ENCODE measurements at places on chromosomes 3 and 15.

- no peak for DNase-seq
Observed at GRCh38 chr15:89077750-89078149, 10.5 kb upstream of the ABHD2 start.

DNA sequence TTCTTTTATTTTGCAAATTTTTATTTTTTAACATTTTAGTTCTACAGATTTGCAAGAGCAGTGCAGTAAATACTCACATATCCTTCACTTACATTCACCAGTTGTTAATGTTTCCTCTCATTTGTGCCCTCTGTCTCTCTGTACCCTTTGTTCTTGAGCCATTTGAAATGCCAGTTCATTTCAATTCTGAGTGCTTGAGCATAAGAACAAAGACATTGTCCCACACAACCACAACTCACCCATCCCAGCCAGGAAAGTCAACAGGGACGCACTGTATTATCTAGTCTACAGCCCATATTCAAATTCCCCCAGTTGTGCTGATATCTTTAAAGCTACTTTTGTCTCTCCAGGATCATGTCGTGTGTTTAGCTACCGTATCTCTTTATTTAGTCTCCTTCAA lies 141.4 kb upstream of the SLC6A11 start:
- DNase-seq = no peak

DNA sequence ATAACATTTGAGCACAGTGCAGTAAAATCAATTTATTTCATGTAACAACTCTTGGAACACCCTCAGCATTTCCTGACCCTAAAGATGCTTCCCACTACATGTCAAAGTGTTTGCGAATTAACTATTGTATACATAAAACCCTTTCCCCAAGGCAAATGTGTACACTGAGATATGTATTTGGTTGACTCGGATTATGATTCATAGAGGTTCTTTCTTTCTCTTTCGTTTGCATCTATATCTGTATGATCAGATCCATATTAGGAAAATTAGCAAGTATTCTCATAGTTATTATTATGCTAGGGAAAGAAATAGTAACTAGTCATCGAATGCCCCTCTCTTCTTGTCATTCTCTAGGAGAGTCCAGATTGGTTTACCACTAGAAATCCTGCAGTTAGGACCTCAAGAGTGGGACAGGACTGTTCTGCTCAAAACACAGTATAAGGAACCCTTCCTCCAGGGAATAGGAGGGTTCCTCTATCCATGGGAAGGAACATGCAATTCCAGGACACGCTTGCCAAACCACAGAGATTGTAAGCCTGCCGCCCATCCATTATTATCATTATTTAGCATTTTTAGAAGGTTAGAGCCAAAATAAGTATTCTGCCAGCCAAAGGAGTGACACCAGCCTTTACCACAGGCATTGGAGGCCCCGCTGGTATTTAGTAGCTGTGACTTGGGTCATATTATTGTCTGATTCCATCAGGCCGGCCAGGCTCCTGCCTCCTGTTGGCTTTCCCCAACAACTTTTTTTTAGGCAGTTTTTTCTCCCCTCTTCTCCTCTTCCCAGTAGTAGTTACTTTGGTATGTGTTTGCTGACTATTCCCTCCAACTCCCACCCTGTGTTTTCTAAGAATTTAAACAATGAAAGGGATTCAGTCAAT lies 100.7 kb downstream of the GALK2 start:
- no peak for DNase-seq

DNA sequence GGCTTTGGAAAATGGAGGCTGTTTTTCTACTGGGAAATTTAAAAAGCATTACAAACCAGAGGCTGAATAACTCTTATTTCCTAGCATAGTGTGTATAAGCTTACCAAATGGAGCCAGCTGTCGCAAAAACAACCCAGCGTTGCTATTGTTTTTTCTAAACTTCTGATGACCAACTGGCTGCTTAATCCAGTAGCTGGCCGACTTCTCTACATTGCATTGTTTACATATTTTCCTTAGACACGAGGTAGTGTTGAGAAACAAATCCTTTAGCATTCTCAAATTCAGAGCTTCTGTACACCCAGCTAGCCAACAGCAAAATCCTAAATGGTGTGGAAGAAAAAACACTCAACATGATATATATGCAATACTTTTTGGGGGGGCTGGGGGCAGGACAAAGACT lies 161.0 kb upstream of the ADAMTS9 start:
- DNase-seq = no peak

DNA sequence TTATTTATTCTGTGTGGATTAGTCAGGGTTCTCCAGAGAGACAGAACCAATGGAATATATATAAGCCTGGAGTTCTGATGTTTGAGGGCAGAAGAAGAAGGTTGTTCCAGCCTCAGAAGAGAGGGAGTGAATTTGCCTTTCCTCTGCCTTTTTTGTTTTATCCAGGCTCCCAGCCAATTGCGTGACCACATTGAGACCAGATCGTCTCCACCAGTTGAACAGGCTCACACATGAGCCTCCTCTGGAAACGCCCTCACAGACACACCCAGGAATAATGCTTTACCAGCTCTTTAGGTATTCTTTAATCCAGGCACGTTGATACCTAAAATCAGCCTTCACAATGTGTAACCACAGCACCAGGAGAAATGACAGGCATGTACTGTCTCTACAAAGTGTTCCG lies 923.1 kb downstream of the TBL1XR1 start:
- no peak for DNase-seq

DNA sequence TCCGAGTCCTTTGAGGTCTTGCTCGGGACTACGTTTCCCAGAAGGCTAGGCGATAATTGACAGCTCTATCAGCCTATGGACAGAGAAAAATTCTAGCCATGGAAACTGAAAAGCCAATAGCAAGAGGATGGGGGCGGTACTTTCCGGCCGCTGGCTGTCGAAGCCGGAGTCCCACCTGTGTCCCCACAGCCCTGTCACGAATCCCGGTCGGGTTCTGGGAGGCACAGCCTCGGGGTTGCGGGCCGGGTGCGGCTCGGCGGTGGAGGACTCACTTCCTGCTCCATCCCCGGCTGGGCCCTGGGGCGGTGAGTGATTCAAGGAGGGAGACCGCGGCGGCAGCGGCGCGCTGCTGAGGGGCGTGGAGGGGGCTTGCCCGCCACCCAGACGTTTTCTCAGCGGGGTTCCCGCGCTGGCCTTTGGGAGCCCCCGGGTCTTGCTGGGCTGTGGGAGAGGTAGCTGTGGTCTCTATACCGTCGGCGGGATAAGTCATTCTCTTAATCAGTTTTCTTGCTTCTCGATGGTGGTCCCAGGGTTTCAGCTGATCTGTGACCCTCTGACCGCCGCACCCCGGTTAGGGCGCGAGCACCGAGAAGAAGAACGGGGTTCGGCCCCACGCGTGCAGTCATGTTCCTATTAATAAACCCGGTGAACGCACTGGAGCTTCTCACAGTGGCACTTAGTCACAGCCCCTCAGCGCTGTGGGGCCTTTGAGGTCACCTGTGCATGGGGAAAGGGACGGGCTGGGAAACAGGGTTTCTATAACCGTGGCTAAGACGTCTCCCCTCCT lies at the start of gene ZNF774:
Gene ZNF774, plus strand, starts transcription at position 178 of the 787 bp plus-strand sequence. CDS start 2,377 bp downstream, outside the sequence.
- peak; percentile 87 for DNase-seq

- DNase-seq = no peak
Observed at GRCh38 chr15:57144448-57144847, 226.0 kb downstream of the TCF12 start.

GRCh38 chr3:136994772-136995516 lies 37.2 kb downstream of the IL20RB start:
- peak; percentile 94 for DNase-seq

DNA sequence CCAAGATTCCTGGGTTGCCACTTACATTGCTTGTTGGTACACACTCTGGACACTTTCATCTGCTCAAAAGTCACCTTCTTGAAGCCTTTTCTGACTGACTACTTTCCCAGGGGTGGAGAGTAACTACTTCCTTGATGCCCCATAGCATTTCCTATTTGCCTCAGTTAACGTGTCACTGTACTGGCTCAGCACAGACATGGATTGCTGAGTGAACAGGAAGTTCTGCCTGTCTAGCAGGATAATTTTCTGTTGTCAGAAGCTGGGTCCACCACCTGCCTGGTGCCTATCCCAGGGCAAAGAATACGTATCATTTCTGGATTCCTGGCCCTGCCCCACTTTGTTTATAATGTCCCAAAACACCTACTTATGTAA lies 15.3 kb upstream of the ABHD17C start:
- no peak for DNase-seq

DNA sequence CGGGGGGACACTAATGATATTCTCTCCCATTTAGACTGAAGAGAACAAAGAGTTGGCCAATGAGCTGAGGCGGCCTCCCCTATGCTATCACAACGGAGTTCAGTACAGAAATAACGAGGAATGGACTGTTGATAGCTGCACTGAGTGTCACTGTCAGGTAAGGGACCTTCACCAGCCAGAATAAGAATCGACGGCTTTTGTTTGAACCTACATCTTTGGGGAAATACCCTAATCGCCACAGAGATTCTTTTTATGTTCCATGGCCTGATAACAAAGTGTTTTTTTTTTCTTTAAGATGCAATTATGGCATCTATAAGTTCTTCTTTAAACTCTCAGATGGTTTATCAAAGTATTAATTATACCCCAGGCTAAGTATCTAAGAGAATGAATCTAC lies 3.4 kb downstream of the THBS1 start:
- DNase-seq = no peak

DNA sequence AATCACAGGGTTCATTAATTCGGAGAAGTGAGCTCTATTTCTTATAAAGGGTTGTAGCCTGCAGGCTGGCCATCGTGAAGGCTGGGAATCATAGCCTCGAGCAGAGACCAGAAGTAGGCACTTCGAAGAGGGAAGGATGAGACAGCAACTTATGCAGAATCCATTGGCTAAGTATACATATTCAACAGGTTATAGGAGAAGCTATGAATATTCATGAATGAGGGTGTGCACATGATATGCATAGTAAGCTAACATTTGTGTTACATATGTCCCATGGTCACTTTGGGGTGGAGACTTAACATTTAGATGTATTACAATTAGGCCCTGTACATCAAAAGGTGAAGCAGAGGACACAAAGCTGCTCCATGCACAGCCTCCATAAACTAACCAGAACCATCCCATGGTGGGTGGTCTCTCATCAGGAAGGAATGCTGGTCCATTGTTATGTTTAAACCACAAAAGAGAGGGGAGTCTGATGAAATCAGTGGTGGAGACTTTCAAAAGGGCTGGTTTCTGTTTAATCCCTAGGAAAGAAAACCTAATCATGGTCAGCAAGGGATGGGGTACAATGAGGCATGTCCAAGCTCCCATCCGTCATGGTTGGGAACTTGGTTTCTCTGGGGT lies 80.8 kb upstream of the FHIT start:
- DNase-seq = no peak

DNA sequence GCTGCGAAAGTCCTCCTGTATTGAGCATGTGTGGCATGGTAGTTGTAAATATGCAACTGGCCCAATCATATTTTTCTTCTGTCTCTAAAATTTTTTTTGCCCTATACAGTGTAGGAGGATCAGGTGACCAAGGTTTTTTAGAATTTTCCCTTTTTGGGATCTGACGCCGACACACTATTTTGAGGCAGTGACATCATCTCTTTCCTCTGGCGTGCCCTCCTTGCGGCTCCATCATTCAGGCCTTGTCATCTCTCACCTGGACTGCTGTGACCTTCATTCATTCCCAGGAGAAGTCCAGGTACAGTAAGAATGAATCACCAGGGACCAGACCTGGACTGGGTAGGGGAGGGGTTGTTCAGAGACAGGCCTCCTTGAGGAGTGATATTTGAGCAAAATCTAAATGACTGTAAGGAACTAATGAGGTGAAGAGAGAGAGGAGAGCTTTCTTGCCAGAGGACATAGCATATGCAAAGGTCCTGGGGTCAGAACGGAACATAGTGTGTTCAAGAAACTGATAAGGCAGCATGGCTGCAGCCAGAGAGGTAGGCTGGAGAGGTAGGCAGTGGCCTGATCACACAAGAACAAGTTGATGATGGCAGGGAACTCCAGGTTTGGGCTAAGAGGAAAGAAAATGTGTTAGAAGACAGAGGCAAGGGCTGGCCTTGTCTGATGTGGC lies 38.7 kb downstream of the ARNT2 start:
- no peak for DNase-seq

- no peak for DNase-seq
Observed at GRCh38 chr3:20186600-20187004, 596 bp upstream of the SGO1 start.

- DNase-seq = no peak
Observed at GRCh38 chr3:126033051-126033745, 50.7 kb downstream of the SLC41A3 start.

GRCh38 chr3:50102558-50102957 lies 13.8 kb downstream of the RBM5 start:
- DNase-seq = no peak
